ENCODE measurements at places on chromosomes 1 and 21.

DNA sequence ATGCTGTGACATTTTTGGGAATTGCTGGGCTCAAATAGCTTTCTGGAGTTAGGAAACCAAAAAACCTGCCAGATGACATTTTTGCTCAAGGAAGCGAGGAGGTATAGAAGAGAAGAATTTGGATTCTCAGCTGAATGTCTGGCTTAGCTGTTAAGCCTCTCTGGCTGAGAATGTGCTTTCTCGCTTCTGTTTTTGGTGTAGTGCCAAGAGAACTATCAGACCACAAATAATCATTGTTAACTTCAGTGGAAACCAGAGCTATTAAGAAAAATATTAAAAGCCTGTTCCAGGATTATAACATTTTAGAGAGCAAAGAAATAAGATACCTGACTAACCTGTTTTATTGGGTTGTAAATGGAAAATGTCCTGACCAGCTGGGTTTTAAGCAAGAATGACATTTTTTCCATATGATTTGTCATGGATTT lies 39.5 kb upstream of the DIPK1A start:
- DNase-seq, result no peak

GRCh38 chr1:146001709-146002108 lies 5.3 kb upstream of the TXNIP start:
- DNase-seq, result no peak

DNA sequence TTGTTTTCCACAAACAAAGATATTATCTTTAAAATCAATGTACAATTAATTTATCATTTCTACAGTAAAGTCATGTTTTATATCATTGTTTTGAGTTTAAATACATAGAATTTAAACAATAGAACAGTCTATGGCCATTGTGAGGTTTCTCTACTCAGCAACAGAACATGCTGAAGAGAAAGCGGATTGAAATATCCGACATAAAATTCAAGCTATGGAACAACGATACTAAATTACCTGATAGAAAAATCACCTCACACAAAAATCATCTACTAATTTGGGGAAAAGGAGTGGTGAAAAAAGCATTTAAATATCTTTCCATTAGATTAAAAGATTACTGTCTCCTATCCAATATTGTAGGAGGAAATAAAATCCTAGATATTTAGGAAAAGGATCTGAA lies 12.6 kb downstream of the CDKN2C start:
- no peak for DNase-seq

DNA sequence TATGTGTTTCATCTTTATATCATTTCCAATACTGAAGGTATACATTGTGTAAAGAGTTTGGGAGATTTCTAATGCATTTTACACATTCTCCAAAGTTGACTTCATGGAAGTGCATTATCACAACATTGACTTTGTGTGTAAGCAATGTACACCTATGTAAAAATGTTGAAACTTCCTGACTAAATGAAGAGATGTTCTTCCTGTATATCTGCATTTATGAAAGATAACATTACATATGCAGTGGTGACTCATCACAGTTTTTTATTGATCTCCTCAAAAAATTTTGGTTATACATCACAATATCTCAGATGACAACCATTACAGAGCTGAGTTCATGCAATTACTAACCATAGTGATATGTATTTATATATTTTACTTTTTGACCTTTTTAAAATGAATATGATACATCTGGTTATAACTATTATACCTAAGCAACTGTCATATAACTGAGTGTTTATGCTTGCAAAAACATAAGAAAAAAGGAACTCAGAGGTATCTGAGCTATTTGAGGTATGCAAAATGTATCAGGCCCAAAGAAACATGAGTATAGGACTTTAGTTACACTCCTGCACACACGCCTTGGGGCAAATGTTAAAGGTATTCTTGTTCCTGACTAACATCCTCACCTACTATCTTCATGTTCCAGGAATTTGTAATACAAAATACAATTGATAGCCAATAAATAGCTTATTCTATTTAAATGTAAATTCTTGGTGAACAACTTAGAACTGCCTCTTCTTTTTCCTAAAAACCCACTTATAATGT lies 88.2 kb upstream of the OLFM3 start:
- no peak for DNase-seq

DNA sequence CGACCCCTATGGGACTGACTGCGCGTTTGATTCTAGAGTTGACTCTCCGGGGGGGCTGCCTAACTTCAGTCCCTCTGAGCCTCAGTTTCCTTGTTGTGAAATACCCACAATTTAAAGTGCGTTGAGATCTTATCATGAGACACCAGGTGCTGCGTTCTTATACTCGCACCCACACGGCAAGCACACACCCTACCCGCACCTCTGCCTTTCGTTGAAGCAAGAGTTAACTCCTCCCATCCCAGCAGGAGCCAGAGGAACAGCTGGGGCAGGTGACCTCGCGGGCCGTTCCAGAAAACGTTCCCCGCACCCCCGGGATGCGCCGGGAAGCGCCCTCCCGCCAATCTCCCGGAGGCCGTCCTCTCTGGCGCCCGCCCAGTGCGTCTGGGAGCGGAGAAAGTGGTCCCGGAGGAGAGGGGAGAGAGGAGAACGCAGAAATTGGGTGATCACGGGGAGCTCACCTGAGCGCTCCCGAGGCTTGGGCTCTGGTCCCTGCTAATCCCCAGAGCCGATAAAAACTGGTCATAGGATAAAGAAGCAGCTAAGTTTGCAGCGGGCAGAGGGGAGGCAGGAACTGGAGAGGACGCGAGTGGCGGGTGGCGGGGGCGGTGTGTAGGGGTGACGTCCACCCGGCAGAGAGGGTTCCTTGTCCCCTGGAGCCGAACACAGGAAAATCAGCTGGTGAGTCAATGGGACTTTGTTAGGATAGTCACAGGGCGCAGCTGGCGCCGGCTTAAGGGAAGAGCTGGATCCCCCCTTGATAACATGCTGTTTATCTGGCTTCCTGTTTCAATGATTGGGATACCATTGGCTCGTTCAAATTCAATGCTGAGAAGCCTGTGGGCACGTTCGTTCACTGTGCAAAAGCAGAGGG lies 869 bp downstream of the NAV1 start:
- DNase-seq, result no peak

- DNase-seq, result no peak
Measured at GRCh38 chr1:8276173-8276914, 41.6 kb upstream of the SLC45A1 start.

- DNase-seq, result no peak
Measured at GRCh38 chr1:55063577-55063942, 24.2 kb downstream of the PCSK9 start.

DNA sequence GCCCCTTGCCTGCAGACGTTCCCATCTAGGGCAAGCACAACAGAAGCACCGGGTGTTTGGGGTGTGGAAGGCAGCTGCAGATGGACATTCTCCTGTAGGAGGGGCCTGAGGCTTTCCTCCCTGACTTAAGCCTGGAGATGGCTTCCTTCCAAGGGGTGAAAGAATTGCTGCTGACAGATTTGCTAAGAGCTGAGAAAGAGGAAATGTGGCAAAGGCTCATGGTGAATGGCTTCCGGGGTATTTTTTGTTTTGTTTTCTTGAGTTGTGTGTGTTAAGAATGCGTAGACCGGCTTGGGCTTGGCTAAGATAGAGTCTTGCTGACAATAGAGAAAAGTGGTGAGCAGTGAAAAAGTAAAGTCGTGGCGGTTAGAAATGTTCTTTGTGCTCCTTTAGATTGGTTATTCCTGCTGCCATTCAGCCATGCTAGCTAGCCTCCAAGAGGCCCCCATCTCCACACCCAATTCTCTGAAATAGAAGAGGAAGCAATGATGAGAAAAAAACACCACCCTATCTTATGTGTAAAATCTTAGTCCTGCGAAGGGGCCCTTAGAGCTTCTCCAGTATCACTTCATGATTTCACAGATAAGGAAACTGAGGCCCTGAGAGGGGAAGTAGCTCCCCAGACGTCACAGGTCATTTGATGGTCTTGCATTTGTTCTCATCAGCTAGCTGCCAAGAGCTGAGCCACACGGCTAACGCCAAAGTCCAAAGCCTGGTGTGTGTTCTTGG lies 36.9 kb downstream of the EIF2D start:
- peak; percentile 82 for DNase-seq

- DNase-seq, result no peak
Measured at GRCh38 chr1:54459140-54459539, 52.9 kb upstream of the SSBP3 start.

DNA sequence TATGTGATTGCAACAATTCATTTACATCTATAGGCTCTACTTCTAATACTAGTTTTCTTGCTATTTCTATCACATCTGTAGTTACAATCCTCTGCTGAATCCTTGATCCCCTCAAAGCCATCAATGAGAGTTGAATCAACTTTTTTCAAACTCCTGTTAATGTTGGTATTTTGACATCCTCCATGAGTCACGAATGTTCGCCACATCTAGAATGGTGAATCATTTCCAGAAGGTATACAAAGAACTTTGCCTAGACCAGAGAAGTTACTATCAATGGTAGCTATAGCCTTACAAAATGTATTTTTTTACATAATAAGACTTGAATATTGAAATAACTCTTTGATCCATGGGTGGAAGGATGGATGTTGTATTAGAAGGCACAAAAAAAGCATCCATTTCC lies 110.0 kb downstream of the AMY1C start:
- no peak for DNase-seq

DNA sequence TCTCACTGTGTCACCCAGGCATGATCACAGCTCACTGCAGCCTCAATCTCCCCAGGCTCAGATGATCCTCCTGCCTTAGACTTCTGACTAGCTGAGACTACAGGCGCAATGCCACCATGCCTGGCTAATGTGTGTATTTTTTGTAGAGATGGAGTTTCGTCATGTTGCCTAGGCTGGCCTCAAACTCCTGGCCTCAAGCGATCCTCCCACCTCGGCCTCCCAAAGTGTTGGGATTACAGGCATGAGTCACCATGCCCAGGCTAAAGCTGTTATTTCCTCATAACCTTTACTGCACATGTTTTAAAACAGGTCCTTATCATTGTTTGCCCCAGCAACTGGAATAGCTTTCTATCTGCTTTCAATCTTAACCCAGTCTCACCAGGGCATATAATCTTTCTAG lies 2.9 kb downstream of the SARS1 start:
- DNase-seq, result no peak
